Activated T-helper 9 cell treated with anti-CD3 and anti-CD28 coated beads, Interleukin-2, amount 50 U/mL, for 16 hours (primary cell): ENCODE measurements at places on chromosomes 4 and X.

DNA sequence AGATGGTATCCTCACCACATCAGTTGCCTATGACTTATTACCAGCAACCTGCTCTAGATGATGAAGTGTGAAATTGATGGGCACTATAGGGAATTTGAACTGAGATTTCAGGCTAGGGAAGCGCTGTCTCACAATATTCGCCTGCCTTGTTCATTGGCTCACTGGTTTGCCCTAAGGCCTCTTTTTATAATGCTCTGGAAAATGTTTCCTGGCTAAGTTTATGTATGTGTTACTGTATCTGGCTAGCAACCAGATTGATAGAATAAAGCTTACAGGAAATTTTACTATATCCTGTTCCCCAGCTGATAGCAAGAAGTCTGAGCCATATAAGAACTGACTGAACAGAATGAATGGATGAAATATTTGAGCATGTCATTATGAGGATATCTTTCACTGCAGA lies 71.6 kb downstream of the GSTCD start:
- no peak for DNase-seq

- no peak for DNase-seq
Observed at GRCh38 chr4:185016101-185016940, 2.0 kb upstream of the HELT start.

DNA sequence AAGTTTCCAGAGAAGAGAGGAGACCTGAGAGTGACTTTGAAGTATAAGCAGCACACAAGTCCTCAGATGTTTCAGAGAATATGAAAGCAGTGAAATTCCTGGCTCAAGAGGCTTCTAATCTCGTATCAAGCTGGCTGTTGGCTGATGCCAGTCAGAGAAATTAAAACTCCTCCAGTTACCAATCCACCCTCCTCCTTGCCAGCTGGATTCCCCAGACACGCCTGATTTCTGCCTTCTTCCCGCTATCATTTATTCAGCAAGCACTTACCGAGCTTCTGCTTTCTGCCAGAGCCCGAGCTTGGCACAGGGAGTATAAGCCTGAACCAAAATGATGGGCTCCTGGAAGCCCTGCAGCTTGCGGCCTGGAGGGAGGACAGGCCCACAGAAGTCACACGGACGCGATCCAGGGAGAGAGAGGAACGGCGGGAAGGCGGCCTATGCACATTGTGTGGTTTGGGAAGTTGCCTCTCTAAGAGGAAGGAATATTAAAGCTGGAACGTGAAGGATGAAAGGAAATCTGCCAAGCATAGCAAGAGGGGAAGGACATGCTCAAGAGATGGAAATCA lies 102.4 kb upstream of the TBL1X start:
- no peak for DNase-seq

DNA sequence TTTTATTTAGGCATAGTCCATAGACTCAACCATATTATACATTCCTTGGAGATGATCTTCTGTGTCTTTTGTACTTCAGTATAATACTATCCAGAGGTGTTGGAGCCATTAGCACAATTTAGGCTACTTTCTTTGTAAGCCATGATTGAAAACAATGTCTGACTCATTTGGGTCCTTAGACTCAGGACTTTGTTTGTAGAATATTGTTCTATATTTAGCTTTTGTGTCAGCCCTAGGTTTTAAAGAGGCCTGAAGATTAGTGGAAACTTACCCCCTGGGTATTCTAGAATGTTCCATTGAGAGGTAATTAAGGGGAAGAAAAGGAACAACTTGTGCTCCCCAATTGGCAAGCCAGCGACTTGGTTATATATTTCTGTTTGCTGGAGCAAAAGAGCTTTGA lies 145.2 kb upstream of the SCML1 start:
- DNase-seq: no peak

DNA sequence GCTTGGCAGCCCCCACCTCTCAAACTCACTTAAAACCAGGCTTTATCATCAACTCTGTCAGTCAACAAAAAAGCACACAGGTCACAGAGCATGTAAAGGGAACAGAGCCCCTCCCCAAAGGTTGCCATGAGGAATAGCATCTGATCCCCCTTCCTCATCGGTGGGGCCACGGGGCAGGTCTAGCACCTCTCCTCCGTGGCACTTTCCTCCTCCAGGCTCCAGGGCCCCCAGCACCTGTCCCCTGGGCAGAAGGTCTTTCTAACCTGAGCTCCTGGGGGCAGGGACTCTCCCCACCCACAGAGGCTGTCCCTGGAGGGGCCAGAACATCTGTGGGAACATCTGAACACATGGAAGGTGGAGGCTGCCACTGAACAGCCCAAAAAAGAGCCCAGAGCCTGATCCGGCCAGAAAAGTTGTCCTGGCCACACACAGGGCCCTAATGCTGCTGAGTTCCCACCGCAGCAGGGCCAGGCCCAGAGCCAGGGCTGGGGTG lies 65.7 kb downstream of the ZFYVE28 start:
- no peak for DNase-seq

DNA sequence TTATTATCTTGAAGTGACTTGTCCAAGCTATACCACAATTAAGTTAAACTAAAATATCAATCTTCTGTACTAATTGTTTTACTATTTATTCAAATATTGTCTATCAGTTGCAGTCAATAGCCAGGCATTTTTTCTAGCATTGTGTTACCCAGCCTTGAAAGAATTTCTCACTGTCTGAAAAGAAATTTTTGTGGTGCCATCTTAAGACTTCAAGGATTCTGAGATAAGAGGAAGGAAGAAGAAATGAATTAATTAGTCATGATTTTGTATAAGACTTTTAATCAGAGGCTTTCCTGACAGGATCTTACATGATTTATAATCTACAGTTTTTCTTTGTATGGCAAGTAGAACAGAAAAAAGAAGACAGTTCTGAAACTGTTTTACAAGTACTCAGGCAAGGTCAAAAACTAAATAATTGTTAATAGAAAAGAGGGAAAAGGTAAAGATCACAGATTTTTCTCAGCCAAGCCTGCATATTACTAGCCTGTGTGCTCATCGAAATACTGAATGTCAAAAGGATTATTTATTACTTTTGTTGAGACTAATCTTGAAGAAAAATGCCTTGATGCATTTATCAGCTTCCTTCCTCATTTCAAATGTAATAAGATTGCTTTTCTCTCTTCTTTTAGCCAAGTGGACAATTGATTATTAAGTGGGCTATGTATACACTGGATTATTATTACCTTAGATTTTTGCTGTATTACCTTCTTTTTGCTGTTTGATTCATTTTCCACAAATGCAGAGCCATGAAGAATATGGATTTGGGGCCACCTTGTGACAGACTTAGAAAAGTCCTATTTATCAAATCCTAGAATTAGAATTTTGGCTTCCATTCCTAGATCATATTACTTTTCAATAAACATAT lies 53.8 kb downstream of the CXCL1 start:
- no peak for DNase-seq

DNA sequence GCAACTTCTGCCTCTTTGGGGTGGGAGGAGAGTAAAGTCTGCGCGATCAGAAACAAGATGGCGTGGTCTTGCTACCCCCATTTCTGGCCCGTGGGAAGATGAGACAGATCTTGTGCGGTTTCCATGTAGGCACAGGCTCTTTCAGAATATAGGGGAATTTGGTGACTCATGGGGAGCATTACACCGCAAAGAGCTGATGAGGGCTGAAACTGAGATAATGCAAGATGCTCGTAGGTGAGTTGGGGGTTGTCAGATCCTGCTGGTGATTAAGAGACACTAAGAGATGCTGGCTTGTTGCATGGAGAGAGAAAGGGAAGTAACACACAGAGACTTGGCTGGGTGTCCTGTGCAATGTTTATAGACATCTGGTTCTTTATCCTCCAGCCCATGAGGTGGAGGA lies 1.5 kb downstream of the EVC start:
- no peak for DNase-seq

GRCh38 chr4:143355540-143356217 lies 19.0 kb downstream of the GAB1 start:
- no peak for DNase-seq

- no peak for DNase-seq
Observed at GRCh38 chrX:118669435-118669834, 58.0 kb upstream of the IL13RA1 start.

DNA sequence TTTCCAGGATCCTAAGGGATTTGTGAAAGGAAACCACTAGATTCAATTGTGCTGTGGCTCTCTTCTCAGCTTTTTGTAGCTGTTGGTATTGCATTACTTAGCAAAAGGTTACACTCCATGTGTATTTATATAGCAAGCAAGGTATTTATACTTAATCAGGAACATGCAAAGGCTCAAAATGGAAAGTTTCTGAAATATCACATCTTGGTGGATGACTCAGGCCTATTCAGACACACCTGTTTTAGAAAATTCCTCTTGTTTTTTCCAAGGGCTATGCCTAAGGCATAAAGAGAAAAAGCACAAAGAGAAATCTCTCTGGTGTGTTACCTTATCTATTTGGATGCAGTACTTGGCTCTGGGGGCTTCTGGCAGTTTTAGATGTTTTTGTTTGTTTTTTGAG lies 144.4 kb upstream of the GALNT7 start:
- no peak for DNase-seq

GRCh38 chr4:163332526-163333406 lies at the start of gene NPY1R:
Gene NPY1R (minus strand): TSS chr4:163332596. CDS start chr4:163326554, 6,042 bp downstream.
- DNase-seq: no peak

GRCh38 chr4:122857160-122857559 lies 30.5 kb downstream of the FGF2 start:
- no peak for DNase-seq

DNA sequence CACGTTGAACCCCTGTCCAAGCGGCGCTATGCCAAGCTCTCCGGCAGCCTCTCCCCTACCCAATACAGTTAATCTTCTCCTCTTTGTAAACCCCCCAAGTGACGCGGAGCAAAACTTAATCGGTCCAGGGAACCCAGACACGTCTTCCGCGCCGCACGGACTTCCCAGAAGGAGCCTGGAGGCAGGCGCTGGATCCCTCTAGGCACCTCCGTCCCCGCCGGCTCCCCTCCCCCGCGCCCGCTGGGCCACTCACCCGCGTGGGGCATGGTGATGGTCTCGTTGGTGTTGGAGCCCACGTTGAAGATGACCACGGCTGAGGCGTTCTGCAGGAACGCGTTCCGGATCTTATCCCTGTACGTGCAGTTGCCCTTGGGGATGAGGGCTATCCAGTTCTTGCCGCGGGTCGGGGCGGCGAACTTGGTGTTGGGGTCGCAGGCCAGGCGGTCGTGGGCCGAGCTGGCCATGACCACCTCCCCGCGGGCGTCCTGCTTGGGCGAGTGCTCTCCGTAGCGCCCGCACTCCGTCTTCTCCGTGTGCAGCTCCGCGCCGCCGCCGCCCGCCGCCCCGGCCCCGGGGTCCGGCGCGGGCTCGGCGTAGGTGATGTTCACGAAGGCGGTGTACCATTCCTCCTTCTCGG lies 1.1 kb downstream of the RNF150 start:
- DNase-seq: no peak

GRCh38 chr4:2251073-2251794 lies 9.3 kb upstream of the HAUS3 start:
- DNase-seq: no peak

DNA sequence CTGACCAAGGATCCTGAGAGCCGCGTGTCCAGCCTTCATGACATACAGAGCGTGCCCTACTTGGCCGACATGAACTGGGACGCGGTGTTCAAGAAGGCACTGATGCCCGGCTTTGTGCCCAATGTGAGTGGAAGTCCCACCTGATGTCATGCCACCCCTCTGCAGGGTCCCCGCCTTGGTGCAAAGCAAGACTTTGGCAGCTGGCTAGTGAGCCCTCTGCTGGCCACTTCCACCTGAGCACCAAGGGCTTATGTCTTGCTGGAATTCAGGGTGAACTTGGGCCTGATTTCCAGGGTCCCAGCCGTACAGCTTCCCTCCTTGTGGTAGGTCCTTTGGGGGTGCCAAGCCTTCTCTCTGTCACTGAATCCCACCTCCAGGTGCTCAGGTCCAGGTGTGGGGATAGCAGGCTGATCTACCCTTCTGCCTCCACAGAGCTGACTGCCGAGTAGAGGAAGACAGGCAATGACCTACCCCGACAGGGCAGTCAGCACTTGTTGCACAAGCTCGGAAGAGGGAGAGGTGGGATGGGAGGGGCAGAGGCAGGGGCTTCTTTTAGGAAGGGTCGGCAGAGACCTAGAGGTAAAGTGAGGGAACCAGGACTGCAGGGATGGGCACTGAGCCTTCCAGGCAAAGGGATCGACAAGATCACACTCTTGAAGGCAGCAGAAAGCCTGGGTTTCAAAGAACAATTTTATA lies 248.1 kb downstream of the EVC2 start:
- no peak for DNase-seq

DNA sequence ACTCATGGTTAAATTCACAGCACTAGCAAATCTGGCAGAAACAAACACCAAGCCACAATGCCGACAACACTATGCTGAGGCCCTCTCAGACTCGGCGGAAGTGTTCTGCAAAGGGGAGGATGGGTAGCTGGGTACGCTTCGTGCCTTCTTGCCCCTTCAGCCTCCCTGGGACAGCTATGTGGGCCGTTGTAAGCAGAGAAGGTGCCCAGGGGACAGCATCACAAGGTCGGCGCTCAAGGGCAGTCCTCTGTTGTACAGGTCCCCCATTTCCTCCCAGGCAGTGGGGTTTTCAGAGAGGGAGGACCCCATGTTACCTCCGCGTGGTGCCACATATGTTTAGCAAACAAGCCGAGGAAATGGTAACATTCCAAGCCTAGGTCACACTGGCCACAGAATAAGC lies 173.6 kb downstream of the AFAP1 start:
- no peak for DNase-seq

DNA sequence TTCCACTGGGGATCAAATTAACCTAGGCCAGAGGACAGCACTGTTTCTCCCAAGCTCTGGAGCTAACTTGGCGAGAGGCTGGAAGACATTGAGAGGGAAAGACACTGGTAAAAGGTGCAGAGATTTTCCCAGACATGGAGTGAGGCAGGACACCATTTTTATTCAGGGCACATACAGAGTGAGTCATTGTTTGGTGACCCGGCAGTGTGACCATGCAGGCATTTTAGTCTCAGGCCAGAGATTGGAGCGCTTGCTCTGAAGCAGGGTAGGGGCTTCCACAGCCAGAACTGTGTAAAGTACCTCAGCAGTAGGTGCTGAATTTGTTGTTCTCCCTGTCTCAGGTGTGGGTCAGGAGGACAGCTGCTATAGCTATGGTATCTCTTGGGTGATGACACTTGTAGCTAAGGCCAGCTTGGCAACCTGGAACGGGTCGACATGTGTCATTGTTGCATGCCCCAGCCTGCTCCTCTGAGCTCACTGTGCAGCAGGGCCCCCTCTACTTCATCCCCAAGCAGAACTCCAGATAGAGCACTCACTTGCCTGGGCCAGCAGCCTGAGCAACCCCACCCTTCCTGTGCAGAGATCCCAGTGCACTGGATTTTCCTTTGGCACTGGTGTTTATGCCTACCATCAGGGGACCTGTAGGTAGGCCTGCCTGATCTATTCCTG lies 79.8 kb upstream of the ATP8A1 start:
- DNase-seq: no peak
